ENCODE measurements at places on chromosomes 5 and 9. TPM values are rescaled to one million over a fixed set of nuclear protein-coding genes. Genes with fewer than 3 reads are reported as not detected.
A peak's percentile ranks its signal among the peaks of the same experiment; 100 is the strongest.

GABRB2 gene
- total RNA-seq = not detected

- peak; percentile 49 for DNase-seq
These were observed 65.3 kb upstream of the TGFBR1 start for GRCh38 chr9:99039505-99040182.

- peak; percentile 95 for DNase-seq
These were observed 79.2 kb upstream of the ABCA1 start for GRCh38 chr9:105007143-105007542.

GRCh38 chr5:170070556-170071412 lies 34.9 kb upstream of the FOXI1 start:
- peak; percentile 16 for DNase-seq

DNA sequence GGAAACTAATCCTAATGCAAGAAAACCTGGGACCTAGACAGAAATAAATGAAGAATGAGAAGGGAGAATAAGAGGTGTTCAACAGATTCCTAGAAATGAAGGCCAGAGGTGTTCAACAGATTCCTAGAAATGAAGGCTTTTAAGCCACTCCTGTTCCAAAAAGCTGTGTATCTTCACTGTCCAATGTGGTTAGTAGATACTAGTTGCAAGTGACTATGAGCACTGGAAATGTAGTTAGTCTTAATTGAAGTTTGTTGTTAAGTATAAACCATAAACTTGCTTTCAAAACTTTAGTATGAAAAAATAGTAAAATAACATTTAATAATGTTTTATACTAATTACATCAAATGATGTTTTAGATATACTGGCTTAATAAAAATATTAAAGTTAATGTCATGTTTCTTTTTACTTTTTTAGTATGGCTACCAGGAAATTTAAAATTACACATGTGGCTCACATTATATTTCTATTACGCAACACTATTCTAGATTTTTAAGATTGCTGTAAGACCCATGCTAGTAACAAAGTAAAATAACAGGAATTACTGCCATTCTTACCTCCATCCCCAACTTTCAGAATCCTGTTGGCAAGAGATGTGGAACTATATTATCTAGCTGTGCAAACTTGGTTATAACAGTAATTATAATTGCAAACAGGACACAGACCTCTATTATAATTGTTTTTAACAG lies 57.5 kb downstream of the RICTOR start:
- no peak for DNase-seq

All from A172 (cell line).